ENCODE measurements at places on chromosomes 12 and 14. TPM values are rescaled to one million over a fixed set of nuclear protein-coding genes. Genes with fewer than 3 reads are reported as not detected.

DNA sequence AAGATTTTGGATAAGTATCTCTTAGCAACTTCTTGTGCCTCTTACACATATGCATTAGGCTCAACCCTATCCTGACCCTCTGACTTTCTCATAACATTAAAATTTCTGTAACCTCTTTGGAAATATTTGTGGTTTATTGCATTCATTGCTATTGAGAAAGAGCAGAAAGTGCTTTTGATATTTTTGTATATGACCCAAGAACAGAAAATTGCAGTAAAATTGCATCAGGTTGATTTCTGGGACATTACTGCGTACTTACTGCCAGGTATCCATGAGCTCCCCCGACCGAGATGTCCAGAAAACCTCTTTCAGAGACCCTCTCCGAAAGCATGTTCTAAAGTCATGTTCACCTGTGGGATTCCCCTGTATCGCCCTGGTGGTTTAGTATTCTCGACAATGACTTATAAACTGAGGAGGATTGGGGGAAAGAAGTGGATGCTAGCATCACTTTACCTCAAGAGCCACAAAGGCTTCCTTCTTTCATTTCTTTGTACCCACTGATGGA, 14.5 kb upstream of the IL22 start:
- DNase-seq: no peak

DNA sequence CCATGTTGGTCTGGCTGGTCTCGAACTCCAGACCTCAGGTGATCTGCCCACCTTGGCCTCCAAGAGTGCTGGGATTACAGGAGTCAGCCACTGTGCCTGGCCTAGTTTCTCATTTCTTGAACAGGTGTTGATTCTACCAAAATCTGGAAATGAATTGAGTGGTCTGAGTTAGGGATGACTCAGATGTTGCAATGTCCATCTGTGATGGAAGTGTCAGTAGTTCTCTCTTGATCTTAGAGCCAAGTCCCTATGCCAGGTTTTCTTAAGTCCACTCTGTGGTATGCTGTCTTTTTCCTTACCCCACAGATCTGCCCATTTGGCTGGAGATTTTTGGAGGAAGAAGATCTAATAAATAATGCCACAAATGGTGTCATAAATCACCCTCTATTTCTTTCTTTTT, 12.6 kb downstream of the SNAPC1 start:
- no peak for DNase-seq

- DNase-seq: no peak
Measured at GRCh38 chr12:122891661-122892525, 4.0 kb downstream of the VPS37B start.

The RHEBL1 gene
- total RNA-seq: 6.0 TPM

The SGPP1 gene
- total RNA-seq: 25.0 TPM

Measured in CD4-positive, CD25-positive, alpha-beta regulatory T cell (primary cell).